ENCODE measurements at places on chromosomes 12 and 14.

DNA sequence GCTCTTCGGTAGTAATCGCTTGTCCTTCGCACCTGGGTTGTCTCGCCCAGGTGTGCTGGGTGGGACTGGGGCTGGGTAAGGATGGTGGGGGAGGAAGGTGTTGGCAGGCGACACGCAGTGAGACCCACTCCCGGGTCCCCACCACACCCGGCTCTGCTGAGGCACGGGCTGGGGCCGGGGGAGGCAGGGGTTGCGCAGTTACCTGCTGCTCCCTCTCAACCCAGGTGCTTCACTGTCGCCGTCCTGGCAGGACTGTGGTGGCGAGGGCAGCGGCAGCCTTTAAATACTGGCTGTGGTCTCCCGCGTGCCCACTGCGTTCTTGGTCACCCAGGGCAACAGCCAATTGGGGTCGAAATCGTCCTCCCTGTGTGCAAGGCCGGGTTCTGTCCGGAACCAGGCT is at the start of gene CCER1:
Gene CCER1 (minus strand): TSS at position 256 of the 400 bp plus-strand sequence. CDS start 434 bp downstream, outside the sequence.
- DNase-seq = no peak

DNA sequence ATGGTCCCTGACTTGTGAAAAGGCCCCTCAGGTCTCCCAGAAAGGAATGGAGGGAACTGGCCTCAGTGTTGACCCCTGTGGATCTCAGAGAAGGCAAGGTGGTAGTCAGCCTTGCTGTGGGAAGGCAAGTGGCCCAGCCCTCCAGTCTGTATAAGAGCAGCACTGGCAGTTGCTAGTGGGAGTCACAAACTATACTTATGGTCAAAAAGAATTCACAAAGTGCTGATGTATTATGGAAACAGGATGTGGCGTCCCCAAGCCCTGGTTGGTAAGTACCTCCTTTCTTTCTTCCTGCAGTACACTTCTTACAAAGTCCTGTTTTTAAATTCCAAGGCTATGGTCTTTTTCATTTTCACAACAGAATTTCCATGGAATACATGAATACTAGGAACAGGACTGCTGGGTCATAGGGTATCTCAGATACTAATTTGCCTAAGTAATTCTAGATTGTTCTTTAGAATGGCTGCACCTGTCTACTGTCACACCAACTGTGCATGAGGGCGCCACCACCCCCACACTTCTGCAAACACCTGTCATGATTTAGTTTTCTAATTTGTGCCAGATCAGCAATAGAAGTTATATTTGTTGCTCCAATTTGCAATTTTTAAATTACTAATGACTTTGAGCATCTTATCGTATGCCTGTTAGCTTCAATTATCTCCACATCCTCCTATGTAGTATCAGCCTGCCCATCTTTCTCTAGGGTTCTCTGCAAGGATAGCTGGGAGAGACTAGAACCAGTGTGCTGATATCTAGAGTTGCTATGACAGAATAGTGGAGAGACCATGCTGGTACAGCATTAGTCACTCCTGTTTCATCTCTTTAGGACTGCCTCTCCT is 40.7 kb upstream of the TMEM263 start:
- DNase-seq = no peak

DNA sequence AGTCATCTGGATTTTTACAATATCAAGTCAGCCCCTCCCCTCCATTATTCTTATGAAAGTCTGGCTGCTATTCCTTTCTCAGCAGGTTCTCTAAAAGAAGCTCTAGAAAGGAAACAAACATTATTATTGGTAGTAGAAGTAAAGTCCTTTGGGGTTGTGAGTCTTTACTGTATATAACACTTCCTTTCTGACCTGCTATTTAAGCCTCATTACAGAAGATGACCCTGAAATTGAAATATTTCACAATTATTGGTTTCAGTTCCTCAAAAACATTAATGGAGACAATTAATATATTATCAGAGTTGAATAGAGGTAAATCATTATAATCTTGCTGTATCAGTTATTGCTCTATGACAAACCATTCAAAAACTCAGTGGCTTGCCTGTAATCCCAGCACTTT is 19.3 kb downstream of the PLEKHA5 start:
- DNase-seq = no peak

DNA sequence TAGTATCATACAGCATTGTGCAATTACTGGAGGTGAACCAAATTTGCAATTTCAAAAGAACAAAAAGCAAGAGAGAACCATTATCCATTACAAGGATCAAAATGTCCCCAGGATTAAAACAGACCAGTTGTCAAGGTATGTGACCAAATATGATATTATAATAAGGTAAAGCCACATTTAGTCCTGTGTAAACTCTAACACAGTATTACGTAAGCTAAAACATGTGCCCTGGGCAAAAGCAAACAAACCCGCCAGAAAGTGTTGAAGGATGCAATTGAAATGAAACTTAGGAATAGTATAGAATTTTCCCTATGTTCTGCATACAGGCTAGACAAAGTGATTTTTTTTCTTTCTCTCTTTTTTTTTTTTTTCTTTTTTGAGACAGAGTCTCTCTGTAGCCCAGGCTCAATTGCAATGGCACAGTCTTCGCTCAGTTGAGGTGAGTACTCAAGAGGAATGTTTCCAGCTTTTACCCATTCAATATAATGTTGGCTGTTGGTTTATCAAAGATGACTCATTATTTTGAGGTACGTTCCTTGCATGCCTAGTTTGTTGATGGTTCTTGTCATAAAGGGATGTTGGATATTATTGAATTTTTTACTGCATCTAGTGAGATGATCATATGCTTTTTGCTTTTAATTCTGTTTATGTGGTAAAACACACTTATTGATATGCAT is 137.1 kb upstream of the FOXG1 start:
- DNase-seq = no peak

DNA sequence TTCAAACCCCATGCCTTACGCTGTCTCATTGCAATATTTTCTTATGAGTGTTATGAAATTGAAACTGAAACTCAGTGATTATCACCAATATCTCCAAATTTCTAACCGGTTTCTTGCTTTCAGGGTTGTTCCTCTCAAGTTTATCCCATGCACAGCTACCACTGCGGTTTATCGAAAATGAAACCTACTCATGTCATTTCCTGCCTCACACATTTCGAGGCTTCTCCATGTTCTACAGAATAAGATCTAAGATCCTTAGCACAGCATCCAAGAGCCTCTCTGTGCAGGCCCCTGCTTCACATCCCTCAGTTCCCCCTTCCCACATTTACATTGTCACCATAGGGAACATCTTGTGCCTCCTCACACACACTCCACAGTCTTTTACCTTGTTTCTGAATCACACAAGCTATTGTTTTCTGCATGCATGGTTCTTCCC is 45.5 kb upstream of the FAR2 start:
- peak; percentile 10 for DNase-seq

- no peak for DNase-seq
Measured at GRCh38 chr12:68641138-68641537, 30.4 kb downstream of the RAP1B start.

DNA sequence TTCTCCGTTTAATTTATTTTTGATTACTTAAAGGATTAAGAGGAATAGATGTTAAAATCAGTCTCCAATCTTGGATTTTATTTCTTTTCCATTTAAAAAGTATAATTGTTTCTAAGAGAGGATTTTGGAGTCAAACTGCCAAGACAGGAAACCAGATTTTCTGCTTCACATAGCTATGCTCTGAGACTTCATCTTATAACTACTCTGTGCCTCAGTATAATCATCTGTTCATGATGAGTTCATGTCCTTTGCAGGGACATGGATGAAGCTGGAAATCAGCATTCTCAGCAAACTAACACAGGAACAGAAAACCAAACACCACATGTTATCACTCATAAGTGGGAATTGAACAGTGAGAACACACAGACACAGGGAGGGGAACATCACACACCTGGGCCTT is 9.0 kb upstream of the TAS2R31 start:
- DNase-seq = no peak

DNA sequence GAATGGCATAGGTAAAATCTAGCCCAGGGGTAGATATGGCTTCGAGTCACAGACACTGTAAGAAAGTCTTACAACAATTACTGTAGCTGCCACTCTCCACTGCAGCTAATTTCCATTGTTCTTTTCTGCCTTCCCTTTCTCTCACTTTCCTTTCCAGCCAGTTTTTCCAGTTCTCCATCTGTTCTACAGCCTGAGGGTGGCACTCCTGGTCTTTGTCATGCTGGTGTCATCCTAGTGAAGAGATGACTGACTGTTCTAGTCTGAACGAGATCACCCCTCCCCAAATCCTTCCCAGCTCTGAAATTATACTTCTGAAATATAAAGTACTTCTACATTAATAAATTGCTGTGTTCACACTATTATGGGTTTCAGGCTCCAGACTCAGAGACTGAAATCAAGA is 74.2 kb upstream of the CSRP2 start:
- DNase-seq = no peak

- no peak for DNase-seq
Measured at GRCh38 chr12:19482551-19483109, 43.3 kb downstream of the AEBP2 start.

- DNase-seq = no peak
Measured at GRCh38 chr14:96965885-96966595, 168.9 kb downstream of the VRK1 start.

DNA sequence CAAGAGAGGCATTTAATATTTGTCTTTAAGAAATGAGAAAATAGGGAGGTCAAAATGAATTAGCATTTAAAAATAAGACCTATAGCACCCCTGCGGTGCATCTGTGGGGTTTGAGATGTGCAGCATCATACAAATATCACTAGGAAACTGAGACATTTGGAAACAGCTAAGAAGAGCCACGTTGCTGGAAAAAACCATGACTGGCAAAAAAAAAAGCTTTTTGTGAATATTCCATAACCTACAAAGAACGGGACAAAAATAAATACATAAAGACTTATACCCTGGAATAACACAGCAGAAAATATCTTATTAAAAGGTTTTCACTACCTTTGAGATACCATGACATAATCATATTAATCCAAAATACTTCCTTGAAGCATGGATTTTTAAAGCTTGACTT is 366.2 kb downstream of the PAWR start:
- DNase-seq = no peak

- no peak for DNase-seq
Measured at GRCh38 chr14:68203871-68204270, 384.3 kb downstream of the RAD51B start.

GRCh38 chr14:50575769-50576168 is 15.8 kb downstream of the ATL1 start:
- no peak for DNase-seq

- DNase-seq = no peak
Measured at GRCh38 chr14:95364481-95365209, 44.9 kb upstream of the CLMN start.

DNA sequence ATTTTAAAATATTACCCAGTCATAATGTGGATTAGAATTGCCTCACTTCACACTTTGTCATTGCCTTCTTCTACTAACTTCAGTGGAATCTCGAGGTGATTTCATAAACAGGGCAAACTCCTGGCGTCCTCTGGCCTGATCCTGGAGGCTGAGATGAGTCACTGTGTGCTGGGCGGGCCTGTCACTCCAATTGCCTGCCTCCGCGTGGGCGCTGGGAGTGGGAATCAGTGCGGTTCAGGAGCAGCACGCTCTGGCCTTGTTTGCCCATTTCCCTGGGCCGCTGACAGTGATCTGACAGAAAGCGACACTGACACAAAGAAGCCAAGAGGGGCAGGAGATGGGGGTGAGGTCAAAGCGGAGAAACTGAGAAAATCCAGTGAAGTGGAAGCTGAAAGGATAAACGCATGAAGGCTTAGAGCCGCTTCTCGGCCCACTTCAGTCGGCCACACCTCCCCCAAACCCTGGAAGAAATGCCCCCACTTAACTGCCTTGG is 29.7 kb downstream of the LGR5 start:
- DNase-seq = no peak

DNA sequence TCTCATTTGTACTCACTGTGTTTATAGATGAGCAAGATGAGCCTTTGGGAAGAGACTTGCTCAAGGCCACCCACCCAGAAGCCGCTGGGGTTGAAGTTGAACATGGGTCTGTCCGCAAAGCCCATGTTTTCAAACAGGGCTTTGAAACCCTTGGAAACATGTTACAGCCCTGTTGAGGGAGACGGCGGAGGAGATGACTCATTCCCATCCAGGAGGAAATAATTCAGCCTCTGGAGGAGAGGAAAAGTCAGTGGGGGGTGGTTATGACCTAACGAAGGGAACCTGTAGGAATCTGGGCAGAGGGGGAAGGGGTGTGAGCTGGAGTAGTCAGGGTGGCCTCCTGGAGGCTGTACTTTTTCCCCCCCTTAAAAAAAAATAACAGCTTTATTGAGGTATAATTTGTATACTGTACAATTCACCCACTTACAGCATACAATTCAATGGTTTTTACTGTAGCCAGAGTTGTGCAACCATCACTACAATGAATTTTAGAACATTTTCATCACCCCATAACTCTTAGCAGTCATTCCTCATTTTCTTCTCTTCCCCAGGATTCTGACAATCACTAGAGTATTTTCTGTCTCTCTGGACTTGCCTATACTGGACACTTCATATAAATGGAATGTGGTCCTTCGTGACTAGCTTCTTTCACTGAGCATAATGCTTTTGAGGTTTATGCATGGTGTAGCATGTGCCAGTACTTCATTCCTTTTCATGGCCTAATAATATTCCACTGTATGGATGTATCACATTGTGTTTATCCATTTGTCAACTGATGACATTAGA is 1.9 kb upstream of the RIN3 start:
- no peak for DNase-seq

DNA sequence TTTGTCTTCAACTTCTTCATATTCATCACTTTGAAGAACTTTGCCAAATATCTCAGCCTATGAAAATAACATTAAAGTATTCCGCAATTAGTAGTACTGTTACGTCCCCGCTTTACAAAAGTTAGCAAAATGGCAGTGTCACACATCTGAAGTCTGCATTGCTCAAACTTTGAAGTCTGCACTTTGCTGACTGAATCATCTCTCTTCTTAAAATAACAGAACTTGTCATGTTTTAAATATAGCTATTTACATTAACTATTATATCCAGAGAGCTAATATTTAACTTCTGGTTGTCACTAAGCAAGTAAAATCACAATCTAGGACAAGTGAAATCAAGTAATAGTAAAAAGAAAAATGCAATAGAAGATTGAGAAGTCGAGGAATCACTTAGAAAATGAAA is 34.5 kb downstream of the IPO8 start:
- DNase-seq = no peak

GRCh38 chr14:100636559-100636958 is 49.3 kb upstream of the BEGAIN start:
- DNase-seq = no peak

DNA sequence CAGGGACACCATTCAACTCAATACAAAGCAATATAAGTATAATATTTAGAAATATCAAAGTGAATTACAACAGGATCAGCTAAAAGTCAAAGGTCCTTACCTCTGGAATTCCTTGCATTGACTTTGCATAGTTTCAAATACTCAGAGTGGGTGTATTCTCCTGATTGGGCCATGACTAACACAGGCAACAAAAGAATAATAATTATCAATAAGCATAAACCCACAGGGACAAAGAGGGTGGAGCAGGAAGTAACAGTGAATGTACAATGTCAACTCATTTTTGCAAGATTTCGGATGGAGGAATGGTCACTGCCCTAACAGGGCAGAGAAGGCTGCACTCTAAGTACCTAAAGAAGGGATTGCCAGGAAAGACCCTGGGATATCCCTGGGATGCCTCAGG is 207.5 kb downstream of the PAX9 start:
- no peak for DNase-seq
